NCI-H526 (cell line): ENCODE measurements at places on chromosomes 12 and 14.

DNA sequence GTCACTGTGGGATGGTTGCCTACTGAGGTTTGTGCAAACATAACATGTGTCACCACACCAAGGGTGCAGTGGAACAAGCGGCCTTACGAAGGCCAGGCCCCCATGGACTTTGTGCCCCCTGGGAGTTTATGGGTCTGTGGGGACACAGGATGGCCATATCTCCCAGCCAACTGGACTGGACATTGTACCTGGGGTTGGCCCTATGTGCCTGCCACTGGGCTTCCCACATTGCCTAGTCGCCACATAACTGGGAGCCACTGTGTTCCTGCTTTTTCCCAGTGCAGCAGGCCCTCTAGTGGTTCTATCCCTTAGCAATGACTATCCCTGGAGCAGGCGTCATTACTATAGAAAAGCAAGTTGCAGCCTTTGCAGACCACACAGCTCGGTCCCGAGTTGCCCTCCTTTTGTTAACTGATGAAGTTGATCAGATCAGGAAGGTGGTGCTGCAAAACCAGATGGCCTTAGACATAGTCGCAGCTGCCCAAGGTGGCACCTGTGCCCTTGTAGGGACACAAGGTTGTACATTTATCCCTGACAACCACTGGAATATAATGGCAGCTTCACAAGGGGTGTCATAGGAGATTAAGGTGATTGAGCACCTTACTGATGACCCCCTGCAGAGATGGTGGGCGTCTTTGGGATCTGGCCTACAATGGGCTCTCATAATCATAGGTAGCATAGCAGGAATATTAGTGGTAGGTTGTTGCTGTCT is 15.2 kb upstream of the RNASE12 start:
- peak; percentile 70 for DNase-seq

- no peak for DNase-seq
Measured at GRCh38 chr12:109459247-109459646, 17.9 kb downstream of the KCTD10 start.

GRCh38 chr12:116856729-116857128 is 24.5 kb downstream of the HRK start:
- DNase-seq = no peak

DNA sequence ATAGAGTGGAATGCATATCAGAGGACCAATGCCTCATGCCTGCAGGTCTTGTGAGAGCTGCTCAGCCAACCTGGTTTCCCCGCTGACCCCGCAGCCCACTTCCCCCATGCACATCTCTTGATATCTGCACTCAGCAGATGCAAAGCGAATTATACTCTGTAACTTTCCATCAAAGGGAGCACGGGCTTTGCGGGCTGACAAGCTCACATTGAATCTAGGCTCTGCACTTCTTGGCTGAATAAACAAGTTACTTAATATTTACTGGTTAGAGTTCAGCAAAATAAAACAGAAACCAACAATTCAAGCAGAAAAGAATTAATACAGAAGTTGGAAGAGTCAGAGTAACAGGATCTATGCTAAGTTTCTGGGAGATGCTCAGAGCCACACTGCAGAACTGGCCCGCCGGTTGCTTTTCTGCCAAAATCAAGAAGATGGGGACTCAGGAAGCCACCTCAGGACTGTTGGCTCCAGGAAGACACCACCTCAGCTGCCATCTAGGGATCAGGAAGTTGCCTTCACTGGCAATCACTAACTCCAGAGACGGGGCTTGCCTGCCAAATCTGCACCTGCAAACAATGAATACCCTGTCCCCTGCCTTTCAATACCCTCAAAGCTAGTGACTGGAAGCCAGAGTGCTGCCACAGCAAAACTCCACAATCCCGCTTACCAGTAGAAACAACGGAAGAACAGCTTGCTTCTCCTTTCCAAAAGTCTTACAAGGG is 46.5 kb downstream of the NR1H4 start:
- no peak for DNase-seq

DNA sequence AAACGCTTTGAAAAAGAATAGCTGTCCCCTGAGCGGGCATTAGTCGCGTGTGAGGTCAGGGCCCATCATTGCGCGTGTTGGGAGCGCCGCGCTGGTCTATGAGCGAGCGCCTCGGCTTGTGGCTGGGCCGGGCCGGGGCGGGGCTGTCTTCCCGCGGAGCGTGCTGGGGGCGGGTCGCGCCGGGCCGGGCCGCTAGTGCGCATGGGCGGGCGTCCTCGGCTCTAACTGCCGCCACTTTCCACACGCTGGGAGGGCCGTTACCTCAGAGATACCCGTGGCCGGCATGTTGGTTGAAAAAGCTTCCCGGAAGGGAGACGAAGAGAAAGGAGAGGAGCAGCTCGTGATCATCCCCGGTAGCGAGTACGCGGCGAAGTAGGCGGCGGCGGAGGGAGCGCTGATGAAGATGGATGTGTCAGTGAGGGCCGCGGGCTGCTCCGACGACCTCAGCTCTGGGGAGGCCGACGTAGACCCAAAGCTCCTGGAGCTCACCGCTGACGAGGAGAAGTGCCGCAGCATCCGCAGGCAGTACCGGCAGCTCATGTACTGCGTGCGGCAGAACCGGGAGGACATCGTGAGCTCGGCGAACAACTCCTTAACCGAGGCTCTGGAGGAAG is at the start of gene EID3:
TSS of gene EID3 (plus strand) at position 202 of the 614 bp plus-strand sequence. CDS start at position 398, 196 bp downstream.
- no peak for DNase-seq

- no peak for DNase-seq
Measured at GRCh38 chr14:94314890-94315289, 8.2 kb downstream of the SERPINA6 start.

DNA sequence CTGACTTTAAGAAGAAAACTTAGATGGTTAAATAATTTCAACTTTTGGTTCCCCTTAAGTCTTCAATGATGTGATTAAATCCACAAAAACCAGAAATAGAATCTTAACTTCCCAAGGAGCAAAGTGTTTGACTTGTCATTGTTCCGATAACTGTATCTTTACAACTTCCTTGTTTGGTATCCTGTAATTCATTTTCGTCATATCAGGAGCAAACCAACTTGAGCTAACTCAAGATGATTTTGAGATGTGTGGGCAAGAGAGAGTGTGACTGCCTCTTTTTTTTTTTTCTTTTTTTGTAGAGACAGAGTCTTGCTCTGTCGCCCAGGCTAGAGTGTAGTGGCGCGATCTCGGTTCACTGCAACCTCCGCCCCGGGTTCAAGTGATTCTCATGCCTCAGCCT is 25.3 kb downstream of the DRAM1 start:
- no peak for DNase-seq

GRCh38 chr12:38151991-38152700 is 164.4 kb upstream of the ALG10B start:
- no peak for DNase-seq

GRCh38 chr12:104691721-104692556 is 235.2 kb downstream of the CHST11 start:
- no peak for DNase-seq

GRCh38 chr14:96752125-96752524 is 45.1 kb upstream of the VRK1 start:
- no peak for DNase-seq

DNA sequence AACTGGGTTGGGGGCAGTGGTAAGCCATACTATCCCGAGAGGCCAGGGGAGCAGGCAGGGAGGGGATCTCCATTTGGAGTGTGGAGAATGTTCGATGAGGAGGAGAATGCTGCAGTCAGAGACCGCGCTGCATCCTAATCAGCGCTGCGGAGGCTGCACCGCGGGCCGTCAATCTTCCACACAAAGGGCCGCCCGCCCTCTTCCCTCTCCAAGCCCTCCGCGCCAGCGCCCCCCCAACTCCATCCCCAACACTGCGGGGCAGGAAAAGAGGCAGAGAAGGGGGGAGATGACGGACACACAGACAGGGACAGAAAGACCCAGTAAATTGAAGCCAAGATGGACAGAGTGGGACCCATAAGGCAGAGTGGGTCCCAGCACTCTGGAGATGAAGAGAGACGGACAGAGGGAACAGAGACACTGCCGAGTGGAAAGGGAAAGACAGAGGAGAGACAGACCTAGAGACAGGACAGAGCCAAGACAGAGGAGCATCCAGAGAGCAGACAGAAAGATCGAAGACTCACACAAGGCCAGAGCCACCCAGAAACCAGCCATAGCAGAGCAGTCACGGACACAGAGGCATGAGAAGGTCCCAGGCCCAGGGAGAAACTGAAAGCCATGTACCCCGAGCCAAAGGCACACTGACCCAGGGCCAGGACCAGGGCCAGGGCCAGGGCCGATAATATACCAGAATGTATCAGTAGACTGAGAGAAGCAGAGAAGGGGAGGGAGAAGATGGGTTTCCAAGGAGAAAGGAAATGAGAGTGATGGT is 3.5 kb downstream of the CISTR start:
- DNase-seq = no peak

DNA sequence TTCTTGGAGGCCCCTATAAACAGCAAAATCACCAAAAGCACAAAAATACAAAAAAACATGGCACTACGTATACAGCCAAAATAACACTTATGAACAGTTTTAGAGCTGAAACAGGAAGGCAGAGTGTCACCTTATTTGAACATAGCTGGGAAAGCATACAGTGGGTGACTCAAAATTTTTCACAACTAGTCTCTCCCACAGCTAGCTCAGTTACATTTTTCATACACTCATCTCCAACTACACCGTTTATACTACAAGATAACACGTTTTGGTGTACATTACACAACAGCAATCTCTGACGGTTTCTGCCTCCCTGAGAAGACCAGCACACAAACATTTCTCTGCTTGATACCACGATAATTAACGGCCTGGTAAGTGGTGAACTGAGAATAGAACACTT is 2.9 kb downstream of the RAD52 start:
- DNase-seq = no peak

DNA sequence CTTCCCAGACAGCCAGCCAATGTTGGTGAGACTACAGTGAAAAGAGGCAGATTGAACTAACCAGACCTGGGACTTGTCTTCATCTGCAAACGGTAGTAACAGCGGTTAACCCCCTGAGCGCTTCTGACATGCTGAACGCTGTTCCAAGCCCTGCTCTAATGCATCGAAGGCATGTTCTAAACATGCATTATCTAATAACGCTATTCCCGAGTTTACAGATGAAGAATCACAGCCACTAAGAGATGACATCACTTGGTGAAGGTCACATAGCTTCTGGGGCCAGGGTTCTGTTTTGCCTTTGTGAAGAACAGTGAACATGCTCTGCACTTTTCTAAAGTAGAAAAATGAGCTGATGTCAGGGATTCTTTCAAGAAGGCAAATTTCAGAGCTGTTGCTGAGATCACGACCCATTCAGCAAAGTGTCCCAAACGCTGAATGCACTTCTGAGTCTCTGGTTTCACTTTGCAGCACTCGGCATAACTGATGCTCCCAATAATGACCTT is 56.0 kb downstream of the FOS start:
- DNase-seq = no peak

GRCh38 chr12:10562306-10562933 is 51.0 kb downstream of the MAGOHB start:
- DNase-seq = peak; percentile 6
